ENCODE measurements at places on chromosomes 13 and 19.

DNA sequence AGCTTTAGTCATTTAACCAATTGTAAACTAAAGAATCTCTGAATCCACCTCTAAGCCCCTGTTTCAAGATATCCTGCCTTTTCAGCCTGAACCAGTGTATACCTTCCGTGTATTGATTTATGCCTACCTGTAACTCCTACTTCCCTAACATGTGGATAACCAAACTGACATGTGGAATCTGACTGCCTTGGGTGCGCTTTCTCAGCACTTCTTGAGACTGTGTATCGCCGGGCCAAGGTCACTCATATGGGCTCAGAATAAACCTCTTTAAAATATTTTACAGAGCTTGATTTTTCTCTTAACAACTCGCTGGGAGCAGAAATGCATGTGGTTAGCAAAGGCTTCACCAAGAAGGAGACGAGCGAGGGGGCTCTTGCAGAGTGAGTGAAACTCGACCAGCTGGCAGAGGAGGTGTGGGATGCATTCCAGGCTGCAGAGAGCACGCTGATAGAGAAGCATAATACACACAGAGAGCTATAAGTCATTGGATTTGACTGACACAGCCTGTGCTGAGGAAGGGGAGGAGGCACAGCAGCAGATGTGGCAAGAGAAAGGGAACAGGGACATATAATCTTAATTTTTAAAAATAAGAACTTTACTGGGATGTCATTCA, 268.2 kb upstream of the MAB21L1 start:
- DNase-seq: no peak

DNA sequence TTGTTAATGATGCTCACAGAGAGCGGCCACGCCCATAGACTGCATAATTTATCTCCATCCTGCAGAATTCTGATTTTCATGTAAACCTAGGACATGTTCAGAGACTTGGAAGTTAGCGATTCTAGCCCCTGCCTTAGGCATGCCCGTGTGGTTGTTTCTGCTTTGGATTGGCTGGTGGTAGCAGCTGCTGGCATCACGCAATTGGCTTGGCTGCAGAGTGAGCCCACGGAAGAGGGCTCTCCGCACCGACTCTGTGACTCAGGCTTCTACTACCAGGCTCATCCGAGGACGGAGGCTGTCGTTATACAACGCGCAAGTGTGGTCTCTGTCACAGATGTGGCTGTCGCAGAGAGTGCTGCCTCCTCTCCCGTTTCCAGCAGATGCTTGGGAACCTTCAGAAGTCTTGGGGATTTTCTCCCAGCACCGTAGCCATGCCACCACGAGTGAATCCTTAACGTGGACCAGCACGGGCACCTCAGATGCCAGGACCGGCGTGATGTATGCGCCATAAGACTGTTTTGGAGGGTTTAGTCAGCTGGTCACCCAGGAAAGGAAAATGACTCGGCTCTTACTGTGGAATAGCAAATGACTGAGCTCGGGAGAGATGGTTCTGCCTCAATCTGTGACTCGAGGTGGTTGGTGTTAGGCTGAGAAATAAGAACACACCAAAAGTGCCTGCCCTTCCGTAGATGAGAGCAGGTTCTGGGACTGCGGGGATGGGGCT, 61.0 kb upstream of the F7 start:
- DNase-seq: no peak

- DNase-seq: no peak
These were observed 613.9 kb downstream of the TBC1D4 start for GRCh38 chr13:74868049-74868448.

DNA sequence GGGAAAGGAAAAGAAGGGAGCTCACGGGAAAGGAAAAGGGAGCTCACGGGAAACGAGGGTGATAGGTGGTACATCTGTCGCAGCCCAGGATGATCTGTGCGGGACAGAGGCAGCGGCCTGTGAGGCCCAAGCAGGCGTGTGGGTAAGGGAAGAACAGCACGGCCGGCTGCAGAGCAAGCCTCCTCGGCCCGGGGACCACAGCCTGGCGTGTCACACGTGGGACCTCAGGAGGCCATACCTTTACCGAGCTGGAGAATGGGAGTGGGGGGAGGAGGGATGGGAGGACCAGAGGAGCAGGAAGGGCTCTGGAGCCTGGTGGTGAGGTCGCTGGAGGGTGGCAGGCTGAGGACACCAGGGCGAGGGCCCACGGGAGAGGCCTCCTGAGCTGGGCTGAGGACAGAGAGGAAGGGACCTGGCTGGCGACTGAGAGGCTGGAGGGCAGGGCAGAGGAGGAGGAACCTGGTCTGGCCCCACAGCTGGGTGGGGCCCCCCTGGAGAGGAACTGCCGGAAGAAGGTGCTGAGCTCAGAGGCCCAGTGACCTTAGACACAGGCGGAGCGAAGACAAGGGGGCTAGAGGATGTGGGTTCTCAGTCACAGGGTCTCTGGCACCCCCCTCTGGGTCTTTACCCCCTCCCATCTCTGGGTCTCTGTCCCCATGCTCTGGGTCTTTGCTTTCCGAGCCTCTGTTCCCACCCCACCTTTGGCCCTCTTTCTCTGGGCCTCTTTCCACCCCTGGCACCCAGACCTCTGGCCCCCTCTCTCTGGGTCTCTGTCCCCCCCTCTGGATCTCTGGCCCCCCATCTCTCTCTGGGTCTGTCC, 2.9 kb upstream of the FTL start:
- peak; percentile 24 for DNase-seq

GRCh38 chr13:27004866-27005265, 166.7 kb downstream of the USP12 start:
- no peak for DNase-seq

- no peak for DNase-seq
These were observed 30.4 kb upstream of the SLC1A5 start for GRCh38 chr19:46818812-46819211.

GRCh38 chr13:32254916-32255723, 60.0 kb downstream of the ZAR1L start:
- DNase-seq: no peak

- no peak for DNase-seq
These were observed 575.6 kb downstream of the DCT start for GRCh38 chr13:93903909-93904308.

- no peak for DNase-seq
These were observed 117.9 kb downstream of the CRYL1 start for GRCh38 chr13:20407759-20408158.

DNA sequence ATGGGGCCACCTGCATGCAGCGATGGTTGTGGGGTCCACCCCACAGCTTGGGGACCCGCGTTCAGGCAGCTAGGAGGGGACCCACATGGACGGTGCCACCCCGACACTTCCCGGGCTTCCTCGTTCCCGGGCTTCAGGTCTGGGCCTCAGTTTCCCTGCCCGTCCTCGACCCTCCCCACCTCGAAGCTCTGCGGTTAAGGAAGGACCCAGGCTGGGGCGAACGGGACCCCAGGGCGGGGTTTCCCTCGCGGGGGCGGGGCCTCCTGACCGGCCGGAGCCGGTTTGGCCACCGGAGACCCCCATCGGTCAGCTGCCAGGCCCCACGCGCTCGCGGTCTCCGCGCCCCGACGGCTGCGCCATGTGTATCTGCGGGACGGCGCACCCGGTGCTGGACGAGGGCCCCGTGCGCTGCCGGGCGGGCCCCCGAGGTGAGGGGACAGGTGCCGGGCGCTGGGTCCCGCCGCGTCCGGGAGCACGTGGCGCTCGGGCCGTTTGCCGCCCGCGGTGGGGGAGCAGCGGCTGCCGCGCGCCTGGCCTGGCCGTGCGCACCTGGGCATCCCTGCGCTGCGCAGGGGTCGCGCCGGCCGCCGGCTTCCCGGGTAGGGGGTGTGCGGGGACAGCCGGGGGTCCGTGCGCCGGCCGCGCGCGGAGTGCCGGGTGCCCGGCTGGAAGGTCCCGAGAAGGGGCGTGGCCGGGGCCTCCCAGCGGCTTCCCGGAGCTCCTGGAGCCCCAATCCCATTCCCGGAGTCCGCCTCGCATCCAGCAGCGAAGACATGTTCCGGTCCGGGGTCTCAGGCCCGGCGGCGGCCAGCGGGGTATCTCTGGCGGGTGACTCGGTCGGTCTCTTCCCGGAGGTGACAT, 4.2 kb downstream of the ARHGAP45 start:
- no peak for DNase-seq

- DNase-seq: no peak
These were observed 21.0 kb downstream of the EPSTI1 start for GRCh38 chr13:42970824-42971690.

- DNase-seq: no peak
These were observed 14.8 kb downstream of the LYPD3 start for GRCh38 chr19:43450545-43450997.

GRCh38 chr19:50817941-50818858, 5.4 kb downstream of the KLK1 start:
- DNase-seq: no peak

DNA sequence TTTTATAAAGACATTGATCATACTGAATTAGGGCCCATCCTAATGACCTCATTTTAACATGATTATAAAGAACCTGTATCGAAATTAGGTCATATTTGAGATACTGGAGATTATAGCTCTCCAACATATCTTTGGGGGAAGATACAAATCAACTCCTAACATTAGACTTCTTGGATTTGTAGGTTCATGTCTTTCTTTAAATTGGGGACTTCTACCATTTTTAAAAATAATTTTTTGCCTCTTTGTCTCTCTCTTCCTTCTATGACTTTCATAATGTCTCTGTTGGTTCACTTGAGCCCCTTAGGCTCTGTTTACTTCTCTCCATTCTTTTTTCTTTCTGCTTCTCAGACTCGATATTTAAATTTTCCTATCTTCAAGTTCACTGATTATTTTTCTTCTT, 57.2 kb downstream of the RNF17 start:
- DNase-seq: no peak

DNA sequence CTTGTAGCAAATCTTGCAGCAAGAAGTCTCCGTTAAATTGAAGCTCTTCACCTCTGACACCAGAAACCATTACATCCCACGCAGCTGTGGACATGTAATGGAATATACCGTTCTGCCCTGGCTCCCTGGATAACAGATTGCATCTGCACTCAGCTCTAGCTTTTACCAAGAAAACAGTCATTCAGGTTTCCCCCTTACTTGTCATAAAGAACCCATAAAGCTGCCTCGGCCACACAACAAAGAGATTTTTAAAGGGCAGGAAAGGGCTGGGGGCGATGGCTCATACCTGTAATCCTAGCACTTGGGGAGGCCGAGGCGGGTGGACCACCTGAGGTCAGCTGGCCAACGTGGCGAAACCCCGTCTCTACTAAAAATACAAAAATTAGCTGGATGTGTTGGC, 127.6 kb upstream of the RFC3 start:
- no peak for DNase-seq

- peak; percentile 30 for DNase-seq
These were observed 1115.4 kb downstream of the SLITRK1 start for GRCh38 chr13:82766732-82767321.

DNA sequence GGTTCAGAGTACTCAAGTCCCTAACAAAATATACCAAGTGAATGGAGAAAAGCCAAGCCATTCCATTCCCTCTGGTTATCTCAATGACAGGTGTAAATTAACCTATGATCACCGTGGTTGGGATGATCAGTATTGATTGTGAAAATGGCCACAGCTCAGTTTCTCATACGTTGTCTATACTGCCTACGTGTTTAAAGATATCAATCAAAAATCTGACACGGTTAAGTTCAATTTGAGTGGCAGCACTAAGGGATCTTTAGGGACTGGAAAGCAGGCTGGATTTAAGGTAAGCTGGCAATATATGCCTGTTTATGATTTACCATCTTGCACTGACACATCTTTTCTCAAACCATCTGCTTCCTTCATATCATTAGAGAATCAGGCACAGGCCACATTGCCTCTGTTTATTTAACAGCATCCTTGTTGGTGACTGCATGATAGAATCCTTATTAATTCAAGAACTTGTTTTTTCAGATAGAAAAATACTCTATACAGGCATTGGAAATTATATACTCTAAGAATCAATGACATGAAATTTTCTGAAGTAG, 907.9 kb downstream of the PCDH9 start:
- no peak for DNase-seq

DNA sequence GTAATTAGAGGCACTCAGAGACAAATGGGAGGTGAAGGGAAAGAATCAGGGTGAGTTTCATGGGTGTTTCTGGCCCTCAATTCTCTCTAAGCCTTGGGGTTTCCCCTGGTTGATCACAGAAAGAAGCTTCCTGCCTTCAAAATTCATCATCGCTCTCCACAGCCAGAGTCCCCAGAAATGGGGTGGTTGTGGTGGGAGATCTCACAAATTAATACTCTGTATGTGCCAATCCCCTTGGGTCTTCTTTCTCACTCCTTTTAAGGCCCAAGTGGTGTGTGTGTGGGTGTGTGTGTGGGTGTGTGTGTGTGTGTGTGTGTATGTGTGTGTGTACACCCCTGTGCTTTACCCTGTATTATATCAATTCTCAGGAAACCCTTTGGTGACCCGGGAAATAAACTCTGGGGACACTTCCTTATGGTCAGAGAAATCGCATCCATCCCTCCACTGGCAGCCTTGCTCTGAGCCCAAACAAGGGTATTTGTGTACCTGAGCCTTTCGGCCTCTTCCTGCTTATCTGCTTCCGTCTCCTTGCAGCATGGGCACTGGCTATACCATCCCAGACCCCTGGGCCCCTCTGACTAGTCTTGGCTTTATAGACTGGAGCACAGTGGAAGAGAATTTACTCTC, 2.8 kb upstream of the FCGBP start:
- DNase-seq: no peak

DNA sequence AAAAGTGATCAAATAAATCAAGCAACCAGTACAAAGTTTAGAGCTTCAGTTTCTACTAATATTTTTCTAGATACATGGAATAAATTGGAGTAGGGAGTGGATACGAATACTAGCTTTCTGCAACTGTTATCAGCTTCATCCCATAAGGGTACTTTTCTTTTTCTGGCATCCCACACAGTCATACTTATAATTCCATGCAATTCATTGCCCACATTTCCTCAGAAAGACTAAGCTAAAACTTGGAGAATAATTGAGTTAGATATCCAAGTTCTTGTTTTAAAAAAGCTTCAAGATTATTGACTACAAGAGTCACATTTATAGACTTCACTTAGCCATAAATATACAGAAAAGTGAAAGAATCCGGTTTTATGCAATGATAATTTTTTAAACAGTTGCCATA, 186.9 kb downstream of the OLFM4 start:
- no peak for DNase-seq

DNA sequence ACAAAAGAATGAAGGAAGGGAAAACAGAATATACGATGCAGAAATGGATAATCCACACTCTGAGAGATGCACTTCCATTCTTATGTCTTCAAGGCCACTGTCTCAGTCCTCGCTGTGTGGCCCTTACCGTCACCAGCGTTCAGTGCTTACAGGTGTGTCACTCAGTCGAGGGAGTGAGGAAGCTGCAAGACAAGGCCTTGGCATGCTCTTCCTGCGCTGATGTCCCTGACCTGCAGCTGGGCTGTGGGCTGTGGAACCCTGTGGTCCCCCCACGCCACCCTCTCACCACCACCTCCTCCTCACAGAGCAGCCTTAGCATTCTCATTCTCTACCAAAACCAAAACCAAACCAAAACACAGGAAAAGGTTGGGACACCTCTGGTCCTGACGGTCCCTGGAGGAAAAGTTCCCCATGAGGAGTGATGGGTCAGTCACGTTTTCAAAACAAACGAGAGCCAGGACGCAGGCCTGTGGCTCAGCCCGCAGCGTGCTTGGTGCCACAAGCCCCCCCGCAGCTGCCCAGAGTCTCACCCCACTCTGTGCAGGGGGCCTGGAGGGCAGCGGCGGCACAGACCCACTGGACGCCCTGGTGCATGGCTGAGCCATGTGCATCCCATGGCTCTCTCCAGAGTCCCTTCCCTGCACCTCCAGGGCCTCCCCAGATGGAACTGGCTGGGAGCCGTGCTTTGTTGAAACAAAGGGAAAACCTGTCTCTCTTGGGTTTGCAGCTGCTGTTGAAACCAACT, 48.2 kb upstream of the GPR183 start:
- no peak for DNase-seq
